H1 (cell line): ENCODE measurements at places on chromosomes 7 and 10. TPM values are rescaled to one million over a fixed set of nuclear protein-coding genes. Genes with fewer than 3 reads are reported as not detected.
A peak's percentile ranks its signal among the peaks of the same experiment; 100 is the strongest.

Gene SPDYE8
- total RNA-seq = not detected in 2 replicates

Gene MAGI2
- total RNA-seq = 27.0 and 27.3 TPM in 2 replicates

DNA sequence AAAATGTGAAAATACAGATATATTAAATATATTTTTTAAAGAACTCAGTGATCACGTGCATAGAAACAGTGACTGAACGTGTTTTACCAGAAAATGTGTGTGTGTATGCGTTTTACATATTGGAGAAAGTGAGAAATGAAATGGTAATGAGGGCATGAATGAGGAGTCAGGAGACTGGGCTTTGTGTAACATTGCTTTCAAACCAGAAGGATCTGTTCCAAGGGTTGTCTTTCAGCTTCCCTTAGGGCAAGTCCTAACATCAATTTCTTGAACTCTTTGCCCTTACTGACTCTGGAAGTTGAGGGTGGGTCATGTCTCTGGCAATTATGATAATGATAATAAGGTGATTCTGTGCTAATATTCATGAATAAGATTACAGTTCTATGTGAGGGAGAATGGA, 557.3 kb downstream of the PHTF2 start:
- no peak for DNase-seq

- no peak for DNase-seq
Observed at GRCh38 chr10:116007256-116007891, 265.6 kb downstream of the GFRA1 start.

Gene PTN
- total RNA-seq = 27.8 and 28.6 TPM in 2 replicates

GRCh38 chr10:85946713-85947326, 419.8 kb downstream of the GRID1 start:
- no peak for DNase-seq

Gene GIMAP6
- not detected in 2 replicates for total RNA-seq

DNA sequence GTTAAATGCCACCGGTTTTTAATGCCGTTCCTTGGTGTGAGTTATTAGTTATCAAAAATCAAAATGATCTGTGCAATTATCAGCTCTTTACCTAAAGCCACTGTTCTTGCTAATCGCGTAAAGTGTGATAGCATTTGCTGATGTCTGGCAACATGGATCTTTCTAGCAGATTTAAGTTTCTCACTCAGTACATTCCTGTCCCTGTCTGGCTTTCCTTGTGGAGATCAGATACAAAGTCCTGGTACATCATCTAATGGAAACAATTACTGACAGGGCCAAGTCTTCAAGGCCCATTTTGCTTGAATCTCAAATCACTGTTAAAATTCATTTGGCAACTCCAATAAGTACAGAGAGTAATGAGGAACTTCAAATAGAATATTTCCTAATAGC, 755.7 kb downstream of the AUTS2 start:
- DNase-seq = no peak

- no peak for DNase-seq
Observed at GRCh38 chr7:34162027-34162565, 256.8 kb downstream of the BMPER start.

DNA sequence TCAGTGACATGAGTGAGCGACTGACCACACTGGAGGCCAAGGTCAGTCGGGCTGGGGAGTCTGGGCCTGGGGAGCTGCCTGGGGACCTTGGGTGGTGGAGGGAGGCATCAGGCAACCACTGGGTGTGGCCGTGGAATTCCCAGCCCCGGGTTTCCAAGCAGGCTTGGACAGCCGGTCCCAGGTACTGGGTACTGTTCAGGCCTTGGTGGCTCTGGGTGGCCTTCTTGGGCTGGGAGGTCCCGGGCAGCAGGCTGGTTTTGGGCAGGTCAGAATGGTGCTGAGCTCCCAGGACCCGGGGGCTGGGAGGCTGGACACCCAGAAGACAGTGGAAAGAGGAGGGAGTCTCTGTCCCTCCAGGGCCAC, 96.0 kb downstream of the MYL10 start:
- DNase-seq = no peak

GRCh38 chr7:79361214-79361613, 92.3 kb downstream of the MAGI2 start:
- no peak for DNase-seq

- no peak for DNase-seq
Observed at GRCh38 chr10:117626228-117626627, 83.7 kb downstream of the EMX2 start.

DNA sequence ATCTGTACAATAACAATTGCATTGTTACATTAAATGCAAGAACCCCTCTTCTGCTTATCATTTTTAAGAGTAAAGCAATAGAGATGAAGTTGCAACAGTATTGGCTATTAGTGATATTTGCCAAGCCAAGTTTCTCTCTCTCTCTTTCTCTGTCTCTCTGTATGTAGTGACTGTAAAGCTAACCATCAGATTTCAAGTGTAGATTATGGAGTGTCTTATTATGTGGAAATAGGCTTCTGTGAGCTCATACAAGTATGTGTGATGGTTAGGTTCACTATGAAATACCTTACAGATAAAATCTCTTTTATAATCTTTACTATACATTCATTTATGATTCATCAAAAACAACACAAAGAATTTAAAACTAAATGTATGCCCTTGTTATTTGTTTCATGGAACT, 28.6 kb upstream of the NRP1 start:
- DNase-seq = no peak

Gene VGF
- 7.0 and 7.4 TPM in 2 replicates for total RNA-seq

Gene STAMBPL1
- total RNA-seq = 5.5 and 6.5 TPM in 2 replicates

Gene SLC16A12
- total RNA-seq = 1.6 and 2.0 TPM in 2 replicates

DNA sequence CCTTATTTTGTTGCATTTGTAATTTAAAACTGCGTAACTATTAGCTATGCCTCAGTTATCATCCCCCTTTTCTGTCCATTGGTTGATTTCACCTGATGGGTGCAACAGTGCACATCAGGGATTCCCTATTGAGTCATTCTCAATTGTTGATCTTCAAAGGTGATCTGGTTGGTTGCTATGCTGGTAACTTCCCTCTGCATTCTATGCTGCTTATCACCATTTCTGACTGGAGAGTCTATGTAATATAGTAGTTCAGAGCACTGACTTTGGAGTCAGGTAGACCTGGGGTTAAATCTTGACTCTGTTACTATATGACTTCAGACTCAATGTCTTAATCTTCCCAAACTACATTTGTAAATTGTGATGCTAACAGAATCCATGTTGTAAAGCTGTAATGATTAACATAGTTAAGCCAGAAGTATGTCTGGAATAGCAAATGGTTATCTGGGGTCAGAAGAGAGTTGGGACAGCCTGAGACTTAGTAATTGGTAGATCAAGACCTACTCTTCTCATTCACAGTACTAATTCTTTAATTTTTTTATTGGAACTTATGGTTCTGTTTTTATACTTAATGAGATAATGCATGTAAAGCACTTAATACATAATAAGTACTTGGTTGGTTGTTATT, 38.1 kb downstream of the EXOC6 start:
- DNase-seq = no peak

Gene CHCHD1
- total RNA-seq = 44.9 and 46.4 TPM in 2 replicates

DNA sequence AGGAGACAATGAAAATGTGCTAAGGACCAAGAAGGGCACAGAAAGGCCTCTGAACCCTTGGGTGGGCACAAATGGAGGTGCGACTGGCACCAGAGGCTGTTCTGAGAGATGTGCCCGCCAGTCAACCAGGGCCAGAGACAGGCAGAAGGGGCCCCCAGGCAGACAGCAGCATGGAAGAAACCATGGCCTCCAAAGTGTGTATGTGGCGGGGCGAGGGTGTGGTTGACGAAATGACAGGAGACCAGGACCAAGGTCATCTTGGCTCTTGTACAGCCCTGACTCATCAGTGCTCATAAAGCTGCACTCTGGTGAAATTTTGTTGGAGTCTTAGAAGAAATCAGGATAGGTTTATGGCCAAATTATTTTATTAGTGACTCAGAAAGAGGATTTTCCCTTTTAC, 4.0 kb upstream of the MRPS24 start:
- no peak for DNase-seq

Gene GJD4
- not detected in 2 replicates for total RNA-seq

GRCh38 chr10:34791947-34792346, 23.1 kb downstream of the PARD3 start:
- no peak for DNase-seq

GRCh38 chr10:86709396-86710185, 41.3 kb downstream of the LDB3 start:
- no peak for DNase-seq

Gene DMBT1
- total RNA-seq = not detected in 2 replicates

GRCh38 chr10:93420944-93421825, 60.9 kb downstream of the MYOF start:
- DNase-seq = no peak

Gene EVX1
- not detected in 2 replicates for total RNA-seq

- no peak for DNase-seq
Observed at GRCh38 chr7:50957431-50957830, 174.7 kb upstream of the GRB10 start.

DNA sequence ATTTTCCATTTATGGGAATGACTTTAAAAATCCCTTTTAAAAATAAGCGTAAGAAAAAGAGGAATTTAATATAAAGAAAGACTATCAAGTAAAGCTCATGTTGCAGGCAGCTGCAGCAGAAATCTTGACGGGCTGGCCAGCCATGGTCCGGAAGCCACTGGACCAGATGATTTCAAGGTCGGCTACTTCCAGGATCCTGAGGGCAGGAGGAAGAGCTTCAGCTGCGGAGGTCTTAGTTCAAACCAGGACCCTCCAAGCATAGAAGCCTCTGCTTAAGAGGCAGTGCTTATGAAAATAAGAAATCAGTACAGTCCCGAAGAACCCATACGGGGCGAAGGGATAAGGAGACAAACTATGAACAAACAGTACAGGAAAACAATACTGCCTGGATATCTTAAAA, 220.2 kb upstream of the CELF2 start:
- DNase-seq = no peak

- DNase-seq = no peak
Observed at GRCh38 chr7:16465469-16466361, at the start of gene SOSTDC1. TSS of gene SOSTDC1 (minus strand) at chr7:16465738. CDS start at chr7:16465668, 70 bp downstream.

Gene MYL10
- 0.44 TPM in 1 of 2 replicates, not detected in the other for total RNA-seq

DNA sequence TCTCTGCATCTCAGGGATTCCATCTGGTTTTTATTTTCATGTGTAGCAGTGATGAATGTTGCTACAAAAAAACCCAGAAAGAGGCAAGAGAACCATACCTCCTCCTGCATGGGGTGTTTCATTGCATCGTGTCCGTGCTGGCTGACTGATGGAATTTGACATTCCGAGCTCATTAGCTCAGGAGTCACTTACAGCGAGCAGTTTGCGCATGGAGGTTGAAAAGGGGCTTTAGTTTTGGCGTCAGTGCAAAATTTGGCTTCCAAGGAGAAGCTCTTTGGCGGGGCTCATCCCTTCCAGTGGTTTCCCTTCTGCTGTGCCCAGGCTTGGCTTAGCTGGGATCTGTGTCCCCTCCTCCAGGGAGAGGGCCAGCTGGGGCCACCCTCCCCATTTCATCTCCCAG, 25.8 kb downstream of the EMX2 start:
- DNase-seq = no peak

Gene SYT15
- 0.61 and 1.5 TPM in 2 replicates for total RNA-seq

- DNase-seq = no peak
Observed at GRCh38 chr7:148116195-148116594, 474.4 kb upstream of the C7orf33 start.

GRCh38 chr7:123220396-123220795, 20.6 kb upstream of the SLC13A1 start:
- DNase-seq = no peak

GRCh38 chr10:28822719-28823464, 145.6 kb downstream of the BAMBI start:
- no peak for DNase-seq

DNA sequence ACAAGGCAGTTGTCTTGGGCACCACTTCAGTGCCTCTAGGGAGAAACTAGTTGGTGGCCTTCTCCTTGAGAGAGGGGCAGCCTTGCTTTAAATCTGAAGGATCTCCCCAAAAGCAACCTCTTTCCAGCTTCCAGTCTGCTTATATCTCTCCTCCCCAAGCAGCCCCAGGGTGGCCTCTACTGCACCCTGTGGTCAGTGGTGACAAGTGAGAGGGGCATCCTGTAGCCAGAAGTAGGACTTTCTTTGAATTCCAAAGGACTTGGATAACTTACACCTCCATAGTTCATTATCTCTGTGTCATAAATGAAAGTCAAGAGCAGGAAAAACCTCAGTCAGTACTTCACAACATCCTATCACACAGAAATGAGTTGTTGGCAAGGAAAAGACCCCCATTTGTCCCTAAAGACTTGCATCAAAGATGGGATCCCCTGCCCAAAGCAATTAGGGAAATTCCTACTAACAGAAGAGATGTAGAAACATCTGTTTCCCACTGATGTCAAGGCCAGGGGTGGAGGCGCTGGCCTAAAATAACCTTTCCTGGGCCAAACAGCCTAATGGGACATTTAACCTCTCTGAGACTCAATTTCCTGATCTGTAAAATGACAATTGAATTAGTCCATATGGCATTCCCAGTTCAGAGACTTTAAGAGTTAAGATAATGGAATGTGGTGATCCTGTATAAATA, 44.0 kb upstream of the ANKRD1 start:
- DNase-seq = no peak

- DNase-seq = peak; percentile 55
Observed at GRCh38 chr7:146960773-146961391, 844.3 kb downstream of the CNTNAP2 start.

Gene EEPD1
- 5.7 and 7.8 TPM in 2 replicates for total RNA-seq

DNA sequence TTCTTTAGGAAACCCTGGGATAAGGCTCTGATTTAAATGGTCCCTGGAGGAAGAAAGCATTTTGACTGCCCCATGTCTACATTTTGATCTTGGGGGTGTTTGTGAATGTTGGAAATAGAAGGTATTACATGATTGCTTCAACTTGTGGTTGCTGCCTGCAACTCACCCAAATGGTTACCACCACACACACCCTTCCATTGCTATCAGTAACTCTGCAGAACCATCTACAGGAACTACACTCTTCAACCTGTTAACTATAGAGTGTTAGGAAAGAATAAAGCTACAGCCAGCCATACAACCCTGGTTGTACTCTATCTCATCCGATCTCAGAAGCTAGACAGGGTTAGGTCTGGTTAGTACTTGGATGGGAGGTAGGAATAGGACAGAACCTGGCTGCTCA, 71.2 kb downstream of the APBB1IP start:
- DNase-seq = no peak

Gene CACNA2D1
- total RNA-seq = 25.0 and 27.3 TPM in 2 replicates

- no peak for DNase-seq
Observed at GRCh38 chr10:70742537-70743429, 42.4 kb downstream of the TBATA start.

Gene PTPRN2
- total RNA-seq = 3.6 and 4.5 TPM in 2 replicates

Gene CAMK2G
- 29.9 and 31.7 TPM in 2 replicates for total RNA-seq

GRCh38 chr10:132347211-132347930, 15.4 kb downstream of the LRRC27 start:
- no peak for DNase-seq

GRCh38 chr7:43318188-43318770, 205.8 kb downstream of the HECW1 start:
- no peak for DNase-seq

Gene NUTM2B
- total RNA-seq = 0.17 and 0.44 TPM in 2 replicates

GRCh38 chr7:47945261-47946015, 2.8 kb downstream of the PKD1L1 start:
- peak; percentile 88 for DNase-seq

Gene CTAGE4
- 9.8 and 10.3 TPM in 2 replicates for total RNA-seq

Gene OPALIN
- total RNA-seq = not detected in 2 replicates

DNA sequence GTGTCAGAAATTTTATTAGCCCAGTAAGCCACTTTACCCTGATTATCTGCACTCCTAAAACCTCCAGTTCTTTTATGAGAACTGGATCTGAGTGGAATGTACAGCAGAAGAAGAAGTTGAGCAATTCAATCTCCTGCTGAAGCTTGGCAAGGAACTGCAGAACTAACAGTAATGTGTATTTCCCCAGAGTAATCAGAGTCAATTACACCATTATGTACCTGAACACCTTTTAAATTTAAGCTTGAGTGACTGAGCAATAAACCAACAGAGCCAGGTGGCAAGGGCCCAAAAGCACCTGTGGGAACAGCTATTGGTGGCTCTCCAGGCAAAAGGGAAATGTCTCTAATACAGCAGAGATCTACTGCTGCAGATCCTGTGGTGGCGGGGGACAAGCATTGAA, 40.1 kb upstream of the AKR1C2 start:
- no peak for DNase-seq
